ENCODE measurements at places on chromosomes 3 and 15.

GRCh38 chr15:55820043-55820442, 77.1 kb upstream of the PRTG start:
- DNase-seq: no peak

DNA sequence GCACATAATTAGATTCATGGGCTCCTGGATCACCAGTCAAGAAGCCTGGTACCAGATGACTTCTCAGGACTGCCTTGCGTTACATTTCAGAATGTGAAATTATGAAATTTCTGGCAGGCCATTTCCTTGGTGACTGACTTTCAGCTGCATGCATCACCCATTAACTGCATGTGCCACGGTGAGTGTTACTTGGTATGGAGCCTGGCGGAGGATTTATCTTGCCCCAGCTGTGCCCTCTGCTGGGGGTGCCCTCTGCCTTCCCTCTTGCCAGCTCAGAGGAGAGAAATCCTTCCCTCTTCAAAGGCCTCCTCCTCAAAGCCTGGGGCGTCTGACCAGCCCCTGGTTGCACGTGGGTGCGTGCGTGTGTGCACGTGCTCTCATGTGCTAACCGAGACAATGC, 57.7 kb upstream of the CTSH start:
- no peak for DNase-seq

GRCh38 chr3:29412110-29412509, 131.2 kb downstream of the RBMS3 start:
- no peak for DNase-seq

- peak; percentile 47 for DNase-seq
These were observed 40.9 kb upstream of the IDH2 start for GRCh38 chr15:90143166-90143655.

- no peak for DNase-seq
These were observed 21.3 kb upstream of the ALDH1A3 start for GRCh38 chr15:100858294-100858693.

DNA sequence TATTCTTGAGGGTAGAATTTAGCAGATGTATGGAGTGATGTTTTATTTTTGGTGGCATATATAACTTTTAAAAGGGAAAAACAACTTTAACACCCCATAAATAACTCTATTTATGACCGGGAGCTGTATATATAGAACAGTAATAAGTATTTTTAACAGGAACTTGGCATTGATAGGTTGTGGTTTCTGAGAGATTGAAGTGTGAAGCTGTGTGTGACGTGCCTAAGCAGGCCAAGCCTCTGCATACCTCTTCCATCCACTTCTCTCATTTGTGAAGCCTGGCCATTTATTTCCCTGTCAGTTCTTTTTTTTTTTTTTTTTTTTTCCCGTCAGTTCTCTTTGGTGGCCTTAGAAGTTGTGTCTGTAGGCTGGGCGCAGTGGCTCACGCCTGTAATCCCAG, 23.0 kb downstream of the RBM5 start:
- no peak for DNase-seq

DNA sequence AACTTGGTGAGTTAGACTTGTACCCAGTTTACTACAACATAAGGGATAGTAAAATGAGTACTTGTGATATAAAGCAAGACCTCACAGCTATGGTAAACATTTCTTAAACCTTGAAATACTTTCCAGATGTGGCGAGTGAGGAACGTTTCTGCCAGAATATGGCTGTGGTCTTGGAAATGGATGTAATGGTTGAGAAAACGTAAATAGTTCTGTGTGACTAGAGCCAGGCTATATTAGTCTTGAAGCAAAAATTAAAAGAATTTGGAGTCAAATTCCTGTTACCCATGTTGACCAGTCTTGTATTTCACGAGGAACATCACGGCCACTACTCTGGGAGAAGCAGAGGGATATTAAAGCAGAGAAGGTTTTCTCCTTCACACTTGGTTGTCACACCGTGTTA, 15.3 kb downstream of the OR4F15 start:
- DNase-seq: no peak

DNA sequence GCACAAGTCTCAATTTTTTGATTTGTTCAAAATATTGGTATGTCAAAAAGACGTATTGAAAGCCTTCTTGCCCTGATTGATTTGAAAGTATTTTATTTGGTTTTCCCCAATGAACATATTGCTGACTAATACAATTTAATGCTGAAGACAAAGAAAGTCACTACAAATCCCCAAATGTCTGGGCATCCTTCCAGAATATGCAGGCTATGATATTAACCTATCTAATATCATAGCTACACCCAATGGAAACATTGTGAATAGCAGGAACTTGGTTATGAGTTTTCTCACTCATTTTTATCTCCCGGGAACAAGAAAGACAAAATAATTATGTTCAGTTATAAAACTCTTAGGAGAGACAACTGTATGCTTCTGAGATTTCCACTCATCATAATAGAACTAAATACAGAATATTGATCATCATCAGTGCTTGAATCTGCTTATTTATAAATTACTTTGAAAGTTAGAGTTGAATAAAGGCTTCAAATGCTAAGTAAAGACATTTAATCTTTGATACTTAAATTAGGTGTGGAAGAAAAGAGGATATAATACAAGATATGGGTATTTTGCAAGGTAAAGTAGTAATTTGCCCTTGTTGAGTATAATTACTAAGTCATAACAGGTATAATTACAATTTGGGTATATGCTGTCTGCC, 483.9 kb downstream of the RBMS3 start:
- DNase-seq: no peak

GRCh38 chr3:77040926-77041722, 1.2 kb downstream of the ROBO2 start:
- DNase-seq: no peak

- no peak for DNase-seq
These were observed 482.6 kb upstream of the ZNF717 start for GRCh38 chr3:76267851-76268380.

GRCh38 chr15:28954466-28955159, 68.8 kb downstream of the APBA2 start:
- DNase-seq: no peak

DNA sequence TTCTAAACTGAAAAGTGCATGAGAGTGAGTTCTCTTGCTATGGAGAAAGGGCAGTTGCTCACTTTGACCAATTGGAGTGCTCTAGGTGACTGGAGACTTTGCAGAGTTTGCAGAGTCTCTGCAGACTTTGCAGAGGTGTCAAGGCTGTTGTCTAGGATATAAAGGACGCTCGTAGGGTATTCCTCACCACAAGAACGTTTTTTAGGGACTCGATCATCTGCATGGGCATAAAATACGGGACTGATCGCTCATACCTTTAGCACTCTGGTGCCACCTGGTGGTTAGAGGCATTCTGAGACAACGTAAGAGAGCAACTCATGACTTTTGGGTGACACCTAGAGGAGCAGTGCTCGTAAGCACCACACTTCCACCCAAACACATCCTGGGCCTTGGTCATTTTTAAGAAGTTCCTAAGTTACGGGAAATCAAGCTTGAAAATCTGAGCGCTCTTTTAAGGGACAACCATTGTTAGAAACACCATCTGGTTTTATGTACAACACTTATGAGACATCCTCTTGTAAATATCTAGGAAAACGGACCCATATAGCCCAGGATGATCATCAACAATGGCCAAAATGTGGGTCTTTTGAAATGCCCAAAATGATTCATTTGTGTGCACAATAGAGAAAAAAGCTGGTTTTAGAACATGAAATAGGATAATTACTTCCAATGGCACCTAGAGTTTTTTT, 51.6 kb upstream of the XCR1 start:
- peak; percentile 73 for DNase-seq

GRCh38 chr15:41215708-41216107, 14.8 kb downstream of the EXD1 start:
- DNase-seq: no peak

- no peak for DNase-seq
These were observed 20.8 kb upstream of the NR2C2 start for GRCh38 chr3:14926592-14926991.

- DNase-seq: no peak
These were observed 297.1 kb downstream of the SATB1 start for GRCh38 chr3:18127859-18128681.

- DNase-seq: no peak
These were observed 343.9 kb upstream of the SUCLG2 start for GRCh38 chr3:67998281-67998680.

DNA sequence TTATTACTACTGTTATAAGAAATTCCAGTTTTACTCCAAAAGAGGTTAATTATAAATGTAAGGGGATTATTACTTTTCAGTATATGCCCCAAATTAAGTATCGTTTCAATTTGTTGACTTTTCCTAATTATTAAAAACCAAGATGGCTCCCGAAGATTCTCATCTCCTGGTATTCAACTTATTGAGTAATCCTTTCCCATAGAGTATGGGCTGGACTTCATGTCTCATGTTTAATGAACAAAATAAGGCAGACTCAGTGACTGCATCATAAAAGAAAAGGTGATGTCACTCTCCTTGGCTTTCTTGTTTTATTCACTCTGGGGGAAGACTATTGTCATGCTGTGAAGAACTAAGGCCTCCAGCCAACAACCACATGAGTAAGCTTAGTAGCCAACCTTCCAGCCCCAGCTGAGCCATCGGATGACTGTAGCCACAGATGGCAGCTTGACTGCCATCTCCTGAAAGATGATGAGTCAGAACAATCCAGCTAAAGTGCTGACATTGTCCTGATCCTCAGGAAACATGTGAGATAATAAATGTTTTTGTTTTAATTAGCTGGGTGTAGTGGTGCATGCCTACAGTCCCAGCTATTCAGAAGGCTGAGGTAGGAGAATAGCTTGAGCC, 17.3 kb downstream of the IGF2BP2 start:
- no peak for DNase-seq

DNA sequence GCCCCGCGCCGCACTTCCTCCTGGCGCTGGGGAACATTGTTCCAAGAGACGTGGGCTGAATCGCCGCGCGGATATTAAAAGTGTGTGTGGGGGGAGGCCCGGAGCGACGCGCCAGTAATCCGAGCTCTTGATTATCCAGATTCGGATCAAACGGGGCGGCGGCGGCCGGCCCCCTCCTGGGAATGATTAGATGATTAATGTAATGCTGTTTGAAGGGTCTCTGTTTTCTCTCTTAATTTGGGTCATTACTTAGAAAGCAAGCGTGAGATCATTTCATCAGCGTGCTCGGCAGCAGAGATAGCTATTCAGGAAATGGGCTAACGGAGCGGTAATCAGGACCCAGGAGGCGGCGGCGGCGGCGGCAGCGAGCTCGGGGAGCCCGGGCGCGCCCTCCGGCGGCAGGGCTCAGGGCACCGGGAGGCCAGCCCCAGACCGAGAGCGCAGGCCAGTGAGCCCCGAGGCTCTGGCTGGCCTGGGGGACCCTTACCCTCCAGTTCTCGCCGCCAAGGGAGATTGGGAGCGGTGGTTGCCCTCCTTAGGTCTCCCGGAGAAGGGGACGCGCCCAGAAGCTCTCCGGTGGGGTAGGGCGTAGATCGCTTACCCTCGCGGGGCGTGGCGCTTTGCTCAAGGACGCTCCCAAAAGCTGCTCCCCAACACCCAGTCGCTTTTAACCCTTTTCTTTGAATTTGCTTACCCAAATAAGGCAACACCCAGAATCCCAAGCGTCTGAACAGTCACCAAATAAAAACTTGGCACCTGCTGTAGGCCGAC, 4.5 kb downstream of the FEZF2 start:
- DNase-seq: no peak

DNA sequence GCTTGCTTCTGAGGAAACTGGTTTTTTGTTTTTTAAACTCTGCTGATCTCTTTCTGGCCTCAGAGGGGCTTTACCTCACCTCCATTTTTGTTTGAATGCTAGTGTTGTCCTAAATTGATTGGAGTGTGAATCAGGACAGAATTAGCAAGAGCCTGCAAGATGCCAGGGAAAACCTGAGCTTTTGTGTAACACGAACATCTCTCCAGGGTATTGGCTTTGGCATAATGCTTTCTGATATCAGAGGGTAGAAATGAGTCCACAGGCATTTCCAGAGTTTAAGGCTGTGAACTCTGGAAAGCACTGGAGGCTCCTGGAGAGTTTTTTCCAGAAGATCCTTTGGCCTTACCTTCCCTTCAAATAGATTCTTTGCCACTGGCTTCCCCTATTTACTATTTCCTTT, 87.1 kb downstream of the WDR76 start:
- DNase-seq: no peak

GRCh38 chr3:130950641-130951040, 56.8 kb downstream of the ATP2C1 start:
- no peak for DNase-seq

GRCh38 chr3:142934887-142935269, 28.6 kb downstream of the PAQR9 start:
- DNase-seq: no peak

- no peak for DNase-seq
These were observed 8.5 kb downstream of the LIPC start for GRCh38 chr15:58440158-58440910.

- DNase-seq: no peak
These were observed 8.0 kb downstream of the TM6SF1 start for GRCh38 chr15:83115410-83115809.

- no peak for DNase-seq
These were observed 44.6 kb downstream of the SLC6A20 start for GRCh38 chr3:45751537-45752242.

GRCh38 chr3:55615694-55616295, 128.7 kb upstream of the WNT5A start:
- DNase-seq: no peak

DNA sequence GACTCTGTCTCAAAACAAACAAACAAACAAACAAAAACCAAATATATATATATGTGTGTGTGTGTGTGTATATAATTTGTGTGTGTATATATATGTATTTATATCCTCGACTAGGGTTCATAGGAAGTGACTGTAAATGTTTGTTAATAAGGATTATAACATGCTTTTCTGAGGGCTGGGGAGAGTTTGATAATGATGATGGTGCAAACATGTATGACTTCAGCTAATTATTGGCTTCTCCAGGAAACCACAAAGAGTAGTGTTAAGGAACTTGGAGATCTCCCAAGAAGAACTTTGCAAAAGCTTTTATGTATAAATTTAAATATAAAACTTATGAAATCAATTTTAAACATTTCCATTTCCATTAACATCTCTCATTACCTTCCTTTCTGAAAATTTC, 3.9 kb upstream of the OPA1 start:
- no peak for DNase-seq

GRCh38 chr15:85792102-85792731, 2.5 kb downstream of the KLHL25 start:
- DNase-seq: no peak

DNA sequence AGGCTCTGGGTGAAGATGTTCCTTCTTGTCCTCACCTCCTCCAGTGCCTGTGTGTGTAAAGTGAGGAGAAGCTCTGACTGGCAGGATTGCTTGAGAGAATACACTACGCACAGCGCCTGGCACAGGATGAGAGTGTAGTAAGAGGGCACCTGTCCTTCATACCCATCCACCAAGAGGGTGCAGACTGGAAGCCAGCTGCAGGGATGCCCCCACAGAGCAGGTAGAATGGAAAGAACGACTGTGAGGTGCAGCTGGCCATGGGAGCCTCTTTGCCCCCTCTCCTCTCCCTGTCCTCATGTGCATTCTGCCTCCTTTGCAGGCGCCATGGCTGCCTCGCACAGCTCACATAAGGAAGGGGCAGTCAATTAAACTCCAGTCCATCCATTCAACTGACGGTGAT, 12.3 kb downstream of the FBXL22 start:
- DNase-seq: no peak

GRCh38 chr15:97463696-97464095, 496.8 kb upstream of the ARRDC4 start:
- DNase-seq: no peak

GRCh38 chr3:99747915-99748314, 69.7 kb upstream of the CMSS1 start:
- DNase-seq: no peak

Measured in activated effector memory CD4-positive, alpha-beta T cell treated with Interleukin-2 at 50 U/mL for 16 hours (primary cell).